Thoracic aorta (tissue), 2 donors: ENCODE measurements at places on chromosomes 16 and 17. TPM values are rescaled to one million over a fixed set of nuclear protein-coding genes. Genes with fewer than 3 reads are reported as not detected.

DNA sequence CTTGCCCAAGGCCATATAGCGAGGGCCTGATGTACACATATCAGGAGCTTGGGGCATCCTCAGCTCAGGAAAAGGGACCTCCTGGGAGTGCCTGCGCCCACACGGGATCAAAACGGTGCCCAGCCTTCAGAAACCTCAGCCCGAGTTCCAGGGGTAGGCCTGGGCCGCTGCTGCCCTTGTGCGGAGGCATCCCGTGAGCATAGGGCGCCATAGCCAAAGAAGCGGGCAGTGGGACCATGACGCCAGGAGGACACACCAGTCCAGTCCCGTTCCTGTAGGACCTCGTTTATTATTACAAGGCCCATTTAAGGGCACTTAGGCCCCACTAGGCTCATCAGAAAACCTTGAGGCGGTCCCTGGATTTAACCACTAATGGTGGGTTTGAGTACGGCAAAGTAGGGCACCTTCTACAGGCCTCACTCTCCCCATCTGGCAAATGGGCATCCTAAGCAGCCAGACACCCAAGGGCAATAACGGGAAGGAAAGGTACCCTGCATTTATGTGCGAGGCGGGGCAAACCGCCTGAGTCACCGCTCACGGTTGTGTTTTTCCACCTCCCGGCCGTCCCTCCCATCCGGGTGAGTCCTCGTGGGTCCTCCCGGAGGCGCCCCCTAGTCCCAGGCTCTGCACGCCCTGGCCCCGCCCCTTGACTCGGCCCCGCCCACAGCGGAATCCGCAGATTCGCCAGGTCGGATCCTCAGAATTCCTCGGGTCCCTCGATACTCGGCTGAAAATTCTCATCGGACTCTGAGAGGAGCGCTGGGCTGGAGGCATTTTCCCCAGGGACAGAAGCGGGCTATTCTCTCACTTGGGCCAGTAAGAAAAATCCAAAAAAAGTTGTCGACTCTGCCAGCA, 726 bp upstream of the SETD1A start:
- no peaks in the 10 kb centered on the region for H3K27me3 ChIP-seq
- H3K36me3 ChIP-seq, result peaks cover 20% of the 10 kb centered on the region
- H3K27ac ChIP-seq, result peak overlapping the region; percentile 99
- DNase-seq, result peak; percentile 45
- H3K4me3 ChIP-seq, result peak overlapping the region; percentile 98
- H3K4me1 ChIP-seq, result peaks cover 41% of the 10 kb centered on the region

GRCh38 chr16:85395913-85396878, 216.9 kb upstream of the GSE1 start:
- no peak for DNase-seq
- peak overlapping the region; percentile 70 for H3K27ac ChIP-seq
- peaks cover 40% of the 10 kb centered on the region for H3K4me1 ChIP-seq
- no peaks in the 10 kb centered on the region for H3K27me3 ChIP-seq
- H3K36me3 ChIP-seq, result no peaks in the 10 kb centered on the region

Gene IRX6
- not detected for total RNA-seq

GRCh38 chr17:65000798-65001197, 55.7 kb downstream of the GNA13 start:
- no peak overlapping the region for H3K4me3 ChIP-seq
- H3K4me1 ChIP-seq, result no peaks in the 10 kb centered on the region
- no peaks in the 10 kb centered on the region for H3K27me3 ChIP-seq
- H3K27ac ChIP-seq, result no peak overlapping the region
- no peaks in the 10 kb centered on the region for H3K36me3 ChIP-seq

DNA sequence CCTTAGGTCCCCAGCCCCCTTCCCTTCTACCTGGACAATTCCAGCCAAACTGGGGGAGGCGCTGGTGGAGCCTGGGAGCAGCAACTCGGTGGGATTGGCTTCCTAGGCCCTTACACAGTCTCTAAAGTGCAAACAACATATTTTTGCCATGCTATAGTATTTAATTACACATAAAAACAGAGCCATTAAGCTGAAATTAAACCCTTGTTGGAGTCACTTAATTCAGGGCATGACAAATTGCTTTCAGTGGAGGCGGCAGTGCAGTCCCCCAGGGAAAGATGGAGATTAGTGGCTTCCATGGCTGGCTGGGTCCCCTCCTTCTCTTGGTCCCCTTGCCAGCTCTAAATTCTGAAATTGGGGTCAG, 17.3 kb downstream of the IGFBP4 start:
- no peak overlapping the region for H3K4me3 ChIP-seq
- no peak overlapping the region for H3K27ac ChIP-seq
- H3K36me3 ChIP-seq, result no peaks in the 10 kb centered on the region
- H3K4me1 ChIP-seq, result peaks cover 38% of the 10 kb centered on the region

DNA sequence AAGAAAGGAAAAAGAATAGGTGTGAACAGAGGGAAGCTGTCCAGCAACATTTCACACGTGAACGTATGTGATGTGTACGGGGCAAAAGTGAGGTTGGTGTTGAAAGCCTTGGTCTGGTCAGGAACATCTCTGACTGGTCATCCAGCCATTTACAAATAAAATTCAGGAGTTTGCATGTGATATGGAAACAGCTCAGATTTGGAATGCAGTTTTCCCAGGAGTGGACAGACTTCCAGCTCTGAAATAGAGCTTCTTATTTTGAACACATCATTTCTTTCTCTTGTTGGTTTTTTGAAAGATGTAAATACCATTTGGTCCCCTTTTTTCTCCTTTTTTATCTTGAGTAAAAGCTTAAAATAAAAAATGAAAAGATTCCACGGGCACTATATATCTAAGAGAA, 566.2 kb upstream of the ZFHX3 start:
- no peaks in the 10 kb centered on the region for H3K4me1 ChIP-seq
- no peak for DNase-seq
- no peak overlapping the region for H3K4me3 ChIP-seq
- H3K27ac ChIP-seq, result no peak overlapping the region

Gene CACNG1
- total RNA-seq, result not detected

Gene CCL7
- 1.3 TPM for total RNA-seq
